ENCODE measurements at places on chromosomes 5 and 9.
A peak's percentile ranks its signal among the peaks of the same experiment; 100 is the strongest.

DNA sequence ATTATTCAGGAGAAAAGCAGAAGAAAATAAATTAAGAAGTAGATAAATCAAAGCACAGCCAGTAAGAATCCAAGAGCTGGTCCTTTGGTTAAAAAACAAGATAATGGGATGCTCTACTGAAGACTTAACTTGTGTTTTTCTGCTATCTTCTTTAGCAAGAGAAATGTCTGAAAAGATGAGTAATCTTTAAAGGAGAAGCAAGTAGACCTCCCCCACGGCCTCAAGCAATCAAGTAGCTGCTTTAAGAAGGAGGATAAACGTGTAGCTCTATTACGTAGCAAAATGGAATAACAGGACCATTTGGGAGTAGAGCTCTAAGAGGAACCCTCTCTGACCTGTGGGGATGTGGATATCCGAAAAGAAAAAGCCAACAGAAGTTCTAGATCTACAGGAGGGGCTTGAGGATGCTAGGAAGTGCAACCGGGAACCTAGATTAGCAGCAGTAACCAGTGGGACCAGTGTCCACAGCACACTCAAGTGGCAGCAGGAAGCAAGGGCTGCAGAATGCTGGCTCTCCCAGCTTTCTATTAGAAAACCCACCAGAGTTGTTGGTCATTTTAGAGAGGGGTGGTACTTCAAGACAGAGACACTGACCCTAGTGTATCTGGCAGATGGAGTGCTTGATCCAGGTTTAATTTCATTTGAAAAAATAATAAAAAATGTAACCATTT lies 185.4 kb downstream of the GABBR2 start:
- no peak for DNase-seq

- no peak for DNase-seq
Measured at GRCh38 chr5:81950996-81951395, 20.8 kb upstream of the ATG10 start.

- DNase-seq = no peak
Measured at GRCh38 chr5:57804007-57804444, 321.4 kb upstream of the ACTBL2 start.

- DNase-seq = no peak
Measured at GRCh38 chr5:12292610-12293204, 388.5 kb upstream of the CTNND2 start.

DNA sequence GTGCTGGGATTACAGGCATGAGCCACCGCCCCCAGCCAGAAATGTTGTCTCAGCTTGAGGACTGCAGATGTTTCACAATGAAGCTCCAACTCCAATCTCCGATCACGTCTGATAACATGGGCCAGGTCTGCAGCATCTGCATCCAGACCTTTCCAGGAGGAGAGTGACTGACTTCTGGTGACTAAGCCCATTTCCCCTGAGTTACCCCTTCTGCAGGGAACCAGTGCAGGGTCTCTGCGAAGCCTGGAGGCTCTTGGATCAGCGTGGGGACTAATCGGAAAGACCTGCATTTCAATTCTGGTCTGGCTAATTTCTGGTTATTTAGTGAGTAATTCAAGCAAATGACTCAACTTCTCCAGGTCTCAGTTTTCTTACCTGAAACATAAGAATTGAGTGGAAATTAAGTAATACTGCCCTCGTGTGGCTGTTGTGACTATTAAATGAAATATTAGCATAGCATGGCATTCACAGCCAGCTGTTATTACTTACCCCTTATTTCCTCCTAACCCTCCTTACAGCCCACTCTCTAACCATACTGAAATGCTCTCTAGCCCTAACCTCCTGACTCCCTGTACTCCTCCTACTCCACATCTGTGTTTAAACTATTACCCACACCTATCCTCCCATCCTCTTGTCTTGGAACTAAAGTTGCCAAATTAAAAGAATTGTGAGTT lies 2.2 kb upstream of the GNPDA1 start:
- peak; percentile 59 for DNase-seq

GRCh38 chr5:112196584-112196983 lies 222.5 kb downstream of the EPB41L4A start:
- DNase-seq = no peak

DNA sequence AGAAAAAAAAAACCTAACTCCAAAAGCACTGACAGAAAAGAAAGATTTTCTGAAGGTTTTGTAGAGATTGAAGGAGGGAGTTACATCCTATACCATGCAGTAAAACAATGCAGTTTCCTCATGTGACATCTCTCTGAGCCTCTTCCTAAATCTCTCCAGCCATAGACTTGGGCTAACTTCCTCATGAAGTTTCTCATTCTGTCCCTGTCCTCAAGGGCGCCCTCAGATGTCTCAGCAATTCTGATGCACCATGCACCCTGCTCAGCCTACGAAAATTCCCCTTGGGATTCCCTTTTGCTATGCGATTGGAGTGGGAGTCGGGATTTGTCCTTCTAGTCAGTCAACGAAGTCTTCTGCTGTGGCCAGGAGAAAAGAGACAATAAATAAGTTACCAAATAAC lies 68.9 kb downstream of the FAT2 start:
- no peak for DNase-seq

- DNase-seq = no peak
Measured at GRCh38 chr5:133668458-133668857, 56.1 kb upstream of the FSTL4 start.

GRCh38 chr5:180589771-180590542 lies 1.3 kb downstream of the SCGB3A1 start:
- DNase-seq = no peak

GRCh38 chr5:172878933-172879752 lies 45.1 kb downstream of the ERGIC1 start:
- no peak for DNase-seq

GRCh38 chr9:21657966-21658667 lies 144.3 kb upstream of the MTAP start:
- DNase-seq = no peak

DNA sequence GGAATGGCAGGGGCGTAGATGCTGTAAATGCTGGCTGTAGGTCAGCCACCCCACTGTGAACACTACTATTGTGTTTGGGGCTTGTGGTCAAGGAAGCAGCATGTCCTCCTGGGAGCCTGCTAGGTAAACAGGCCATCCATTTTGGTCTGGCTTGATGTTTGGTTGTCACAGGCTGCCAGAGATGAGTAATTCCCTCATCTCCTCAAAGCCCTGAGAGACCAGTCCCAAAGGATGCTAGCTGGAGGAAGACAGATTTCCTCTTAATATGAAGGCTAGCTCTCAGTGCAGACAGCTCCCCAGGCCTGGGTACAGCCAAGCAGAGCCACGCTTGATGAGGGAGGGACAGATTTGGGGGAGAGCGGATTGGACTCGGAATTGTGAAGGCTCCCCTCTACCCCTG lies 72.5 kb upstream of the MAP1B start:
- no peak for DNase-seq

- no peak for DNase-seq
Measured at GRCh38 chr9:1171546-1171945, 121.4 kb downstream of the DMRT2 start.

DNA sequence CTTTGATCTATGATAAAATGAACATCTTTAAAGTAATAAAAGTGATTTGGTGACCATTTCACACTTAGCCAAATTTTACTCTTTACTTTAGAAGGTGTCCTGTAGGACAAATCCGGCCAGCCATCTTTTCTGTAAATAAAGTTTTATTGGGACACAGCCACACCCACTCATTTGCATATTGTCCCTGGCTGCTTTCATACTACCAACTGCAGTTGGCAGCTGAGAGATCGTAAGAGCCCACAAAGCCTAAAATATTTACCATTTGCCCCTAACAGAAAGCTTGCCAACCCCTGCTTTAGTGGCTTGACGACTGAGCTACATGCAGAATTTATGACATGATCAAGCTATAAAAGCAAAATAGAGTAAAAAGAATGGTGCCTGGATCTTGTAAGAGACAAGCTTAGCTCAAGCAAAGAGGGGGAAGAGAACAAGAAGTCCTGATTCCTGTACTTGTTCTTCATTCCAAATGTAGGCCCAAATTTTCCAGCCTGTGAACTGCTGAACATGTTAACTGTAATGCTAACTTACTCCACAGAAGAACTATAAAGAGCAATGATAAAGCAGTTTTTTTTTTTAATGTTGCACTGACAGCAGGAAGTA lies 7.4 kb upstream of the FBXO10 start:
- DNase-seq = no peak

GRCh38 chr5:6206501-6206900 lies 171.8 kb downstream of the MED10 start:
- no peak for DNase-seq

- no peak for DNase-seq
Measured at GRCh38 chr9:38181232-38181631, 112.2 kb upstream of the SHB start.

DNA sequence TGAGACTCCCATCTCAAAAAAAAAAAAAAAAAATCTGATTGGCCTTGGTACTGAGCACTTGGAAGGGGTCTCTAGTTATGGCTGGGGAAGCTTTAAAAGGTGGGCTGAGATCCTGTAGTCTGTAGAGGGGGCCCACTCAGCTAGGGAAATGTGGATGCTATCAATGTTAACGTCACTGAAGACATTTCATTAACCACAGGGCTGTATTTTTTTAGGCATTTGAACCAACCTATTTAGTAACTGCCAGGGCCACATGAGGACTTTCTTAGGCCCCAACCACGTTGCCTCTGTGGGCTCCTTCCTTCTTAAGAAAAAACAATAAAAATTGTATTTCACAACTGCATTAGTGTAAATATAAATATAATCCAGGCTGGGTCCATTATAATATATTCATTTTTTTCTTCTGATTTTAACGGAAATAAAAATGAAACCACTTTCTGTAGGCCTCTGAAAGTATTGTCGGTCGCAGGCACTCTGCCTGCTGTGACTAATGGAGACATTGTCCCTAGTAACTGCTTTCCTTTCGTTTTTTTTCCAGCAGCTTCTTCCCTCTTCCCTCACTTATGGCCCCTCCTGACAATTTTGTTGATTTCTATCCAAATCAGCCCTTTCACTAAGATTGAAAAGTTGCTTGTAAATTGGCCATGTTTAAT lies 71.6 kb downstream of the GCNT1 start:
- peak; percentile 44 for DNase-seq

- DNase-seq = no peak
Measured at GRCh38 chr5:67402526-67402925, 205.9 kb upstream of the CD180 start.

DNA sequence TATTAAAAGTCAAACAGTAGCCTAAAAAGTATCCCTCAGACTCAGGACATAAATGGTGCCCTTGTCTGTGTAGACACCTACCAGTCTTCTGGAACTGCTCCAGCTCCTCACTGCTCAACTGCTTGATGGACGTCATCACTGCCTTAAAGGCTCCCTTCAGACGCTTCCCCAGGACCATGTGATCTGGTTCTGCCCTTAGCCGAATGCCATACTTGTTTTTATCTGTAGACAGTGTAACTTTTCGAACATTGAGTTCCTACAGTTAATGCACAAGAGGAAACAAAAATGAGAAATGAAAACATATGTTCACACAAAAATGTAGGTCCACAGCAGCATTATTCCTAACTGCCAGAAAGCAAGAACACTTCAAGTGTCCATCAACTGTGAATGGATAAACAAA lies 46.2 kb downstream of the IARS1 start:
- DNase-seq = no peak

GRCh38 chr5:148972974-148973374 lies 89.9 kb downstream of the SH3TC2 start:
- no peak for DNase-seq

DNA sequence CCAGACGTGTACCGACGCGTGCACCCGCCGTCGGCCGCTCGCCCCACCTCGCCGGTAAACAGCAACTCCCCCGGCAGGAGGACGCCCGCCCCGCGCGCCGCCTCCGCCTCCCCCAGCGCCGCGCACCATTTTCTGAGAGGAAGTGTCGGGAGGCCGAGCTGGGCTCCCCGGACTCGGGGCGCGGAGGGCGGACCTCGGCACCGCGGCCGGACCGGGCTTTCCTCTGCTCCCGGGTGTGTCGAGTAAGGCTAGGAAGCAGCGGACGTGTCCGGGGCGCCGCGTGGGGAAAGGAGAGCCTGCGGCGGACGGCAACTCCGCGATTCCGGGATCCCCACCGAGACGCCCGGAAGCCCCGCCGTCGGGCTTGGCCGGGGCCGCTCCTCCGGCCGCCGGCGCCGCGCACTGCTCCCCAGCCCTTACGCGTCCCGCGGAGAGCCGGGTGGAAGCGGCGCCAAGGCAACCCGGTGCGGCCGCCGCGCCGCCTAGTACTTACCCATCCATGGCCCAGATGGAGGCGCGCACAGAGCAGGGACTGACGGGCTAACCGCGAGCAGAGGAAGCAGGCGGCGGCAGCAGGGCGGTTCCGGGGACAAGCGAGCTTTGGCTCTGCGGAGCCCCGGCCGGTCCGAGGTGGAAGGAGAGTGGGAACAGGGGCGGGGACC lies at the start of gene PTBP3:
Gene PTBP3, minus strand, starts transcription at position 643 of the 662 bp plus-strand sequence. CDS start 35,754 bp downstream, outside the sequence.
- peak; percentile 82 for DNase-seq

GRCh38 chr9:100577776-100578448 lies at the start of gene CAVIN4:
TSS of gene CAVIN4 (plus strand) at chr9:100578079. CDS start at chr9:100578144, 65 bp downstream.
- no peak for DNase-seq

- DNase-seq = no peak
Measured at GRCh38 chr9:81156381-81156780, 533.0 kb downstream of the TLE1 start.

DNA sequence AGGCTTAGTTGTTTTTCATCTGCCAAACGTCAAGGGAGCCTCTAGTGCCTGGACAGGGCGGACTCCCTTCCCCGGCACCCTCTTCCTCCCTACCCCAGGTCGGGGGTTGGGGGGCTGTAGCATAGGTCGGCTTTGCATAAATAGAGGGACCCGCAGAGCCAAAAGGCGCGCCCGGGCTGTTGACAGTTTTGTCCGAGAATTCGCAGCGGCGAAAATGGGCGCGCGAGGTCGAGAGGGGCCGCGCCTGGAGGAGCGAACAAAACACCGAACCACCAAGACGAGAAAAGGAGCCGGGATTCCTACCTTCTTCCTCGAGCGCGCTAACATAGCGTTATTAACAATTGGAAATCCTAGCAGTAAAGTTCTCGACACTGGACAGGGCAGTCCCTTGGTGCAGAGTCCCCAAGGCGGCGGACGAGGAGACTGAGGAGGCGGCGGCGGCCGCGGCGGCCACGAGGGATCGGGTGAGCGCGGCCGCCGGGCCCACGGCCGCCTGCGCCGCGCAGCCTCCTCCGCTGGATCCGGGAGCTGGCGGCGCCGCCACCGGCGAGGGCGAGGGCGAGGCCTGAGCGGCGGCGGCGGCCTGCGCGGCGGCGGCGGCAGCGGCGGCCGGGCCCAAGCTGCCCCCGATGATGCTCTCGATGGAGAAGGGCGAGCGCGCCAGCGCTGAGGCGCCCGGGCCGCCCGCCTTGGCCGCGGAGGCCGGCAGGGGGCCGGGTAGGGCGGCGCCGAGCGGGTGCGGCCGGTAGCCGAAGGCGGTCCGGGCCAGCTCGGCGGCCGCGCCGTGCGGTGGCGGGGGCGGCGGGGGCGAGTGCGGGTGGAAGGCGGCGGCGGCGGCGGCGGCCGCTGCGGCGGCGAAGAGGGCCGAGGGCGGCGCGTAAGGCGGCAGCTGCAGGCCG lies 1.7 kb downstream of the FOXD1 start:
- peak; percentile 44 for DNase-seq

DNA sequence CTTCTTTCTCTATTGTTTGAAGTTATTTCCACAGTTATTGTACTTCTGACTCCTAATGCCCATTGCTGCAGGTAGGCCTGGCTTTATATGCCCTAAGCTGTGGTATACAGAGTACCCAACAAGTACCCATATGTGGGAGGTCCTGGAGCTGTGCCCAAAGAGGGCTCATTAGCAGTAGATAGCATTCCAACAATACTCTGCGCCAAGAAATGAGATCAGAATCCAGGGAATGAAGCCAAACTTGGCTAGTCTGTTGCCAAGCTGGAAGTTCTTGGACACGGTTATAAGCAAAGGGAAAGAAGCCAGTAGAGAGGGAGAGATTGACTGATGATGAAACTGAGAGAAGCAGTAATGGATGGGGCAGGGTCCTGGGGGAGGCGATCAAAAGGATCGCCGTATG lies 29.7 kb upstream of the FAM169A start:
- no peak for DNase-seq

GRCh38 chr5:66713998-66714397 lies 117.8 kb downstream of the MAST4 start:
- DNase-seq = no peak
